ENCODE measurements at places on chromosomes 4 and X.

- DNase-seq = no peak
Observed at GRCh38 chr4:7595934-7596461, 161.3 kb upstream of the PSAPL1 start.

DNA sequence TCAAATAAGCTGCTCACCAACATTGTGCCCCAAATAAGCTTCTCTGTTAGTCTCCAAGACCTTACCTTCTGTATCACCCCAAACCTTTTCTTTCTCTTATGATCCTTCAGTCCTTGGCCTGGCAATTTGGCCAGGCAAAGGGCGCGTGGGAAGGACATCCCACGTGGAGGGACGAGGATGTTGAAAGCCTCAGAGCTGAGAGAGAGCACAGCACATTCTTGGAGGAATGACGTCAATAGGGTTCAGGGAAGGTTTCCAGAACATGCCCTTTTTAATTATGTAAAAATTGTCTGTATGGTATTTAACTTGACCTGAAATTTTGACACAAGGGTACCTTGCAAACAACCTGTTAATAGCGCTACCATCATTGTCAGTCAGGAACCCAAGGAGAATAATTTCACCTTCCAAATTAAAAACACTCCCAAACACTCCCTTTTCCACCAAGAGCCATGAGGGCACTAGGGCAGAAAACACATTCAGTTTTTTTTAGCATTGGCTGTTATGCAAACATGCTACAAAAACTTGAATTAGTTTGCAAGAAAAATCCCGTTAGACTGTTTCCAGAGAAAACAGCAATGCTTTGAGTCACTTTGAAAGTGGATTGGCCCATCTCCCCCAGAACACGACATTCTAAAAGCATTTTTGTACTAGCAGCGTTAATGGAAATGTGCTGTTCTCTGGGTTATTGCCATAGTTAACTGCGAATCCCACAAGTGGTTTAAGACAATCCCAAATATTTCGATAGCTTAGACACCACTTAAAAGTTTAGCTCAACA lies 183.2 kb upstream of the PUDP start:
- no peak for DNase-seq

GRCh38 chr4:8433136-8433535 lies 7.4 kb downstream of the ACOX3 start:
- DNase-seq = no peak

DNA sequence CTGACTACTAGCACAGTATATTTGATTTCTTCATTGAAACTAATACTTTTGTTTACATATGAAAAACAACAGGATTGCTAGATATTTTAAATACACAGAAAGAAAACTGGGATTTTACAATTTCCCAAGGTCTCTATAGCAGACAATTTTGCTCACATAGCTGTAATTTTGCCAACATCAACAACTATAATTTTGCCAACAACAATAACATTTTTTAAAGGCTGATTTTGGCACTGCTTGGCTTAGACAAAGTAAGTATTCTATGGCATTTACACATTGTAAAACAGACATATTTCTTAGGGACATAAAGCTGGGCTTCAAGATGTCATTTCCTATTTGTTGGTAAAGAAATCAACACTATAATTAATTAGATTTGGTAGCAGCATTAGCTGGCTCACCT lies 922.1 kb downstream of the RAB28 start:
- no peak for DNase-seq

DNA sequence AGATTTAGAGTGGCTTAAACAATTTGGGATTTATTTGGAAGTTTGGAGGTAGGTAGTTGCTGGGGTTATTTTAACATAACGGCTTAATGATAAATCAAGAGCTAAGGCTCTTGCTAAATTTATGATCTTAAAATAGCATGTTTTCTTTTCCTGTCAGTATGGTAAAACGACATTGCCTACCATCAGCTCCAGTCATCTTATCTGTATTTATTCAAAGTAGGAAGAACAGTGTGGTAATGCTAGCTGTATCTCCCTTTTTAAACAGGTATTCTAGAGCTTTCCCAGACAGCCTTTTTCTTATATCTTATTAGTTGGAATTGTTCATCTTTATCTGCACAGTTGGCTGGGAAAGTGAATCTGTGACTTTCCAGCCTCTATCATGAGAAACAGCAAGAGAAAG lies 110.2 kb downstream of the SLC4A4 start:
- no peak for DNase-seq

- DNase-seq = no peak
Observed at GRCh38 chr4:10179957-10180602, 63.5 kb upstream of the WDR1 start.

DNA sequence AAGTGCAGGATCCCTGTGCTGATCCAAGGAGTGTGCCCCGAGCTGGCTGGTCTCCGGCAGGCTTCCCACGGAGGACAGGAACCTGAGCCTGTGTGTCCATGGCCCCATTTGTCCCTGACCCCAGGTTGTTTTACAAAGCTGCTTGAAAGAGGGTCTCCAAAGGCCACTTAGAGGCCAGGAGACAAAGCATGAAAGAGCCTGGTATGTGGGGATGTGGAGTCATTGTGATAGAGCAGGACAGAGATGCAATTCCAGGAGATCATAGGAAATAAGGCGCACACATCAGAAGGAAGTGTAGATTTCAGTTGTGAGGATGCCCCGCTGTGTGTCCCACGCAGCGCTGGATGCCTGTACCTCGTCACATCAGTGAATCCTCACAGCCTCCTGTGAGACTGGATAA lies 48.0 kb downstream of the TENM3 start:
- DNase-seq = no peak

- peak; percentile 97 for DNase-seq
Observed at GRCh38 chrX:40647307-40648197, at the start of gene CXorf38. Gene CXorf38 (minus strand): TSS chrX:40647561. CDS start chrX:40647520, 41 bp downstream.

DNA sequence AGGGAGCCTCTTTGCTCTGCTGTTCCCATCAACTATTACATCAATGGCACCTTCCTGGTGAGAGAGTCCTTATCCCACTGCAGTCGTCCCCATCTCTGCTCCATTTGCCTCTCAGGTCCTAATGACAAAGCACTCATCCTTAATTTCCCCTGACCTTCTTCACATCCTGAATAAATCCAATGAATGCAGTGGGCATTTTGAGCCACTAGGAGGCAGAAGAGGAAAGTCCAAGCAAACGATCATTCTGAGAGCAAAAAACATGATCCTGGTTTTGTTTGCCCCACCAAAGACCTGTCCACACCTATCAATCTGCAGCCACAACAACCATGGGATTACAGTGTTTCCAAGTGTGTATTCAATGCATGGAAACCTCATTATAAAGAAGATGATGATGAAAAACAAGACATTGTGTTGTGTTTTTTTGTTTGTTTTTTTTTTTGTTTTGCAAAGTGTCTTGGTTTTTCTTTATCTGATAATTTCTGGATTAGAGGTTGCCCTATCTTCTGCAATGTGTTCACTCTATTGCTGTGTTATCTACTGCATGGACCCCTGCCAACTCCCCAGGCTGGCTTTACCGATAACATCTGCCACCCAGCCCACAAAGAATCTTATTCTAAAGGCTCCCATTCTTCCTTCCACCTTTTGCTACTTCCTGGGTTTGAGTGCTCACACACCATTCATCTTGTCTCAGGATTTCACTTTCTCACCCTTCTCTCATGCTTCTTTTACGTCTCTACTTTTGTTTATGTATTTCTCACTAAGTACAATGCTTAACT lies 207.2 kb downstream of the NLGN4X start:
- DNase-seq = peak; percentile 2

DNA sequence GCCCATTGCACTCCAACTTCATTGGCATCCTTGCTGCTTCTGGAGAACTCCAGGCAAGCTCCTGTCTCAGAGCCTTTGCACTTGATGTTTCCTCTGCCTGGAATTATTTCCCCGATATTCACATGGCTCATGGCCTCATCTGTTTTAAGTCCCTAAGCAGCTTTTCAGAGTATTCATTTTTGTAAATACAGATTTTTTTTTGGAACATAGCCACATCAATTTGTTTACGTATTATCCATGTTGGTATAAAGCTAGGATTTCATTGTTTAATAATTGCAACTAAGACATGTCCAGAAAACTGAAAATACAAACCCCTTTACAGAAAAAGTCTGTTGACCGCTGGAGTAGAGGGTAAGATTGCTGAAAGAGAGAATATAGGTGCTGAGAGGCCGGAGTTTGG lies 142.0 kb downstream of the CAMK2D start:
- no peak for DNase-seq

GRCh38 chr4:137635108-137635507 lies 102.8 kb upstream of the PCDH18 start:
- no peak for DNase-seq

DNA sequence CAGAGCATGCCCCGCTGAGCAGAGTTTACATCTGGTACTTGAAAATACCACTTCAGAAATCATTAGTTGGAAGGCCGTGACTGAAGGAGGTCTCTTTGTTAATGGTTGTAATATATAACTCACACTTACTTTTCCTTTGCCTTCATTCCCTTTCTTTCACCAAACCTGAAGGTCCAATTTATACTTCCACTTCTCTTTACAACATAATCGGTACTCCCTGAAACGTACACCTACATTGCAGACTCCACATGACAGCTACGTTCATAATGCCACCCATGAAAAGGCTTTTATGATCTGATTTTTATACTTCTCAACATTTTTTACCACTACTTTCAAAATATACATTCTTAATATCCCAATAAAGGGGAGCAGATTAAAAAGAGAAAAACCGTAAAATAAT lies 298.7 kb downstream of the C4orf33 start:
- DNase-seq = no peak

GRCh38 chr4:112633477-112634235 lies 3.1 kb downstream of the ZGRF1 start:
- DNase-seq = no peak

GRCh38 chr4:101307899-101308298 lies 39.4 kb downstream of the PPP3CA start:
- DNase-seq = no peak

- DNase-seq = no peak
Observed at GRCh38 chr4:55866290-55866907, 13.0 kb downstream of the EXOC1 start.

- no peak for DNase-seq
Observed at GRCh38 chr4:186854256-186854655, 130.6 kb upstream of the FAT1 start.

DNA sequence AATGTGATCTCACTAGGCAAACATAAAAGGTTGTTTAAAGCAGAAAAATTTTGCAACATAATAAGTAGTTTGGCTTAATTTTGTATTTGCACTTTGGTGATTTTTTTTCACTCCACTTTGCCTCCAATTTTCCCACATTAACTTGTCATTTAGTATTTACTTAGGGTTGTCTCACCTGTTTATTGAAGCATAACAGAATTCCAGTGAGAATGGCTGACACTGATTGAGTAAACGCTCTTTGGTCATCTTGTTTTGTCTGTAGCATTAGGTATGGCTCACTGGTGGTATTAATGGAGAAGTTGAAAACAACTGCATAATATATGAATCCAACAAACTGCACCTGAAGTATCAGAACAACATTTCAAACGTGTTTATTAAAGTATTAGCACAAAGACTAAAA lies 799.5 kb upstream of the ADGRL3 start:
- DNase-seq = no peak

DNA sequence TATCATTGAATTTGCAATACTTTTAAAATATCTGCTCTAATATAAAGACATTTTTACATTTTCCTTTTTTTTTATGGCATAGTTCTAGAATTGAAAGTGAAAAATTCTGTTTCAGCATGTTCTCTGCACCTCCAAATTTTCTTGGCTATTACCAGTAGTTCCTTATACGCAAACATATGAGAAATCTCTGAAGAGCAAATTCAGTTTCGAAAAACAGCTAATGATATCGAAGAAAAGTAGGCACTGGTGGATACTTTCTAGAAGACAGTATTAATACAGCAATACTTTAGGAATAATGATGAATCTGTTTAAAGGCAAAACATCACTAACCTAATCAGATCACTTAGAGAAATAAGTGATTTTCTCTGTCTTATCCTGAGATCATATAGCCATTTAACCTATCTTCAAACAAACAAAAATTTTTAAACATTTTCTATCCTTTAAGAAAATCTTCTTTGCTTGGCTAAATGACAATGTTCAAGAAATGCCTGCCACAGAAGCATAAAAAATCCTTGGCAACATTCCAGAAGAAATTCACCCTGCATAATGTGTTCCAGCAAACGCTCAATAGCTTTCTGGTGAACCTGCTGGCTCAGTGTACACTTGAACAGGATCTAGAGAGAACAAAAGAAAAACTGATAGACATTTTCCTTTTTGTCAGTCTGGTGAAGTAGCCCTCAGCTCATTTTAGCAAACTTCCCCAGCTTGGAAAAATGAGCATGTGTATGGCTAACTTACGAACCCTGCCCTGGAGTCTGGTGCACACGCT lies 51.2 kb upstream of the KLF3 start:
- no peak for DNase-seq

GRCh38 chr4:37740546-37740945 lies 54.4 kb upstream of the RELL1 start:
- no peak for DNase-seq

- DNase-seq = no peak
Observed at GRCh38 chr4:111064342-111064993, 441.6 kb upstream of the PITX2 start.

GRCh38 chr4:24862073-24862751 lies 50.6 kb downstream of the CCDC149 start:
- DNase-seq = no peak

- DNase-seq = no peak
Observed at GRCh38 chr4:87567191-87567590, 38.0 kb upstream of the SPARCL1 start.

DNA sequence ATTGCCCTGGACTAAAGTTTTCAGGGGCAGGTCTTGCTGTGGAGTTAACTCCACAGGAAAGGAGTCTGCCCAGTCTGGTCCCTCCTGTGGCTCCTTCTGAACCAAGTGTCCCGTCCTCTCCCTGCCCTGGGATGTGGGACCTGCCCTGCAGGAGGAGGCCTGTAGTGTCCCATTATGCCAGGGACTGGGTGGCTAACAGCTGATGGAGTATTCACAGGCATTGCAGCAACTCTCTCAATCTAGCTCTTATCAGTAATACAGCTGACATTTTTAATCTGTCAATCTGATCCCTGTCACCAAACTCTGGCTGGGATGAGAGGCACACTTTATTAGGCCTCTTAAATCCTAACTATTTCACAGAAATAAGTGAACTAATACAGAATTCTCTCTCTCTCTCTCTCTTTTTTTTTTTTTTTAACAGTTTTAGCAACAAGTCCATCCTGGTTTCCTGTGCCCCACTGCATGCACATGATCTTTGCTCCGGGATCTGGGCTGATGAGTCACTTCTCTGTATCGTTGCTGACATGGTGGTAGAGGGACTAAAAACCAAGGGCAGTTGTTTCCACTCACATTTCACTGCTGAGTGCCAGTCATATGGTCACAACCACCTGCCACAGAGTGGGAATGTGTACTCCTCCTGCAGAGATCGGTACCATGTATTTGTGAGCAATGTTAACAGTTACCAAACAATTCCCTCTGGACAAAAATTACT lies 39.1 kb downstream of the HAND2 start:
- DNase-seq = no peak

DNA sequence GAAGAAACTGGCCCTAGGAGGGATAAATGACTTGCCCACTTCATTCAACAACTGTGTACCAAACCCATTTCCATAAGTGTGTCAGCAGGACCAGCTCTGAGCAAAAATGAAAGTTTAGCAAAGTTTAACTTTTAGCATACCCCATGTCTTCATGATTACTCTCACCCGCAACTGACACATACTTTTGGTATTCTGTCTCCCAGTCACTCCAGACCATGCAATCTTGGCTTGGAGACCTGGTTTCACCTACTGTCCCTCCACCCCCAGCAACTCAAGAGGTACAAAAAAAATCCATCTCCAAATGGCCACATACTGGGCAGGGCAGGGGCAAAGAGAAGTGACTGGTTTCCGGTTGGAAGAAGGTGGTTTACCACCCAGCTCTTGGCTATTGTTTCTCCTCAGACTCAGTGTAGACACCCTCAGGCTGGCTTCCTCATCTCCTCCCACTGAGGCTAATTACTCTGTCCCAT lies 79.8 kb downstream of the RLIM start:
- DNase-seq = no peak

- no peak for DNase-seq
Observed at GRCh38 chr4:84238247-84239090, 260.6 kb downstream of the NKX6-1 start.

Measured in activated CD4-positive, alpha-beta T cell treated with anti-CD3 and anti-CD28 coated beads for 24 hours (primary cell).